Stimulated activated CD8-positive, alpha-beta memory T cell treated with anti-CD3 and anti-CD28 coated beads, Interleukin-4, amount 100 ng/mL, for 24 hours (primary cell): ENCODE measurements at places on chromosomes 1 and 21.

DNA sequence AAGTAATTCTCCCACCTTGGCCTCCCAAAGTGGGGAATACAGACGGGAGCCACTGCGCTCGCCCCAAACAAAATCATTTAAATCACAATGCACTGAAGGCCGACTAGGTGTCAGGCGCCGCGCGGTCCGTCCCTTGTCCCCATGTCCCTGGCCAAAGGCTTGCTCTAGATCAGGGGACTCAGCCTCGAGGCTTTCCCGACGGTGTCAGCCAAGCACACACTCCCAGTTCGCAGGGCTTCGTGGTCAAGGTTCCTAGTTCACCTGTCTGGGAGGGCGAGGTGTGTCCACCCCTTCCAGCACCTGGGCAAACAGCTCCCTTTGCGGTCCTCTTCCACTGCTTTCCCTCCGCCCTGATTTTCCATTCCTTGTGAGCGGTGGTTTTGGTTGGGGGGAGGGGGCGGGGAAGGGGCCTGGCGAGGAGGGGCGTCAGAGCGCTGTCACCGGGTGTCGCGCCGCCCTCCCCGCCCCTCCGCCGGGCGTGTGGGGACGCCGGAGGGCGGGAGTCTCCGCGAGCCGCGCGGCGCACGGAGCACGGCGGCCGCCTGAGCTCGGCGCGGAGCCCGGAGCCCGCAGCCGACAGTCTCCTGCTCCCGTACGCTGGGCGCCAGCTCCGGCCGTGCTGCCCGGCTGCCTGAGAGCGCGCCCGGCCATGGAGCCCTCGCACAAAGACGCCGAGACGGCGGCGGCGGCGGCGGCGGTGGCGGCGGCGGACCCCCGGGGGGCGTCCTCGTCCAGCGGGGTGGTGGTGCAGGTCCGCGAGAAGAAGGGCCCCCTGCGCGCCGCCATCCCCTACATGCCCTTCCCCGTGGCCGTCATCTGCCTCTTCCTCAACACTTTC lies at the start of gene STUM:
TSS of gene STUM (plus strand) at position 509 of the 838 bp plus-strand sequence. CDS start at position 650, 141 bp downstream.
- DNase-seq = no peak

GRCh38 chr1:226674892-226675714 lies 64.0 kb downstream of the ITPKB start:
- peak; percentile 55 for DNase-seq

- DNase-seq = no peak
Observed at GRCh38 chr1:30721812-30722537, 1.4 kb downstream of the MATN1 start.

- DNase-seq = no peak
Observed at GRCh38 chr21:38321568-38321967, 64.8 kb downstream of the KCNJ15 start.

- DNase-seq = no peak
Observed at GRCh38 chr1:43853161-43853921, 80.3 kb upstream of the ARTN start.

GRCh38 chr1:86140281-86140880 lies 16.2 kb downstream of the COL24A1 start:
- DNase-seq = no peak

DNA sequence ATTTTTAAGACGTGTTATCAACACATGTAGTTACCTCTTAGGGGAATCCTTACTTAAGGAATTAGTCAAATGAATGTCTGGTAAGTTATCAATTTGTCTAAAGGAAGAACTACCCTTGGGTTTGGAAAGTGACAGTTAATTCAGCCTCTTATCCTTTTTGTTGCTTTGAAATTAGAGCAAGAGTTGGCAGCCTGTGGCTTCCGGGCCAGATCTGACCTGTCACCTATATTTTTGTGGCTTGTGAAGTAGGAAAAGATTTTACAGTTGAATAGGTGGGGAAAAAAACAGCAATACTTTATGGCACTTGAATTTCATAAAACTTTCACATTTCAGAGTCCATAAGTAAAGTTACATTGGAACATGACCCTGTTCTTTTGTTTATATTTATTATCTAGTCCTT lies 5.5 kb downstream of the MRPS6 start:
- DNase-seq = no peak

- DNase-seq = no peak
Observed at GRCh38 chr1:189429610-189430009, 1048.1 kb downstream of the BRINP3 start.

DNA sequence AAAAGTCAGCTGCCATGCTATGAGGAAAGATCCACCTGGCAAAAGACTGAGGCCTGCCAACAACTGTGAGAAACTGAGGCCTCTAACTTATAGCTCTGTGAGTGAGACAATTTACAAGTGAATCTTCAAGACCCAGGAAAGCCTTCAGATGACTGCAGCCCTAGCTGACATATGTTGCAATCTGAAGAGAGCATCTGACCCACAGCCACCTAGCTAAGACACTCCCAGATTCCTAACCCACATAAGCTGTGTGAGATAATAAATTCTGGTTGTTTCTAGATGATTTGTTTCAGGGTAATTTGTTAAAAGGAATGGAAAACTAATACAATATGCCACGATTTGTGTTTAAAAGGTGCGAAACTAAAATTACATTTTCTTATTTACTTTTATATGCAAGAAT lies 55.1 kb downstream of the HFM1 start:
- DNase-seq = no peak

DNA sequence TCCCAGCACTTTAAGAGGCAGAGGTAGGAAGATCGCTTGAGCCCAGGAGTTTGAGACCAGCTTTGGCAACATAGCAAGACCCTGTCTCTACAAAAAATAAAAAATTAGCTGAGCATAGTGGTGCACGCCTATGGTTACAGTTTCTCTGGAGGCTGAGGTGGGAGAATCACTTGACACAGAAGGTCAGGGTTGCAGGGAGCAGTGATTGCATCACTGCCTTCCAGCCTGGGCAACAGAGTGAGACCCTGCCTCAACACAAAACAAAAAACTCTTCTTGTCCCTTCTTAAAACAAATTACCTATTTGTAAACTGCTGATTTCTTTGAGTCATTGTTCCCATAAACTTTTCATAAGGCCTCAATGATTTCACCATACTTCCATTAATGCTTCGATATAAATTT lies 18.7 kb downstream of the PRKAA2 start:
- no peak for DNase-seq

DNA sequence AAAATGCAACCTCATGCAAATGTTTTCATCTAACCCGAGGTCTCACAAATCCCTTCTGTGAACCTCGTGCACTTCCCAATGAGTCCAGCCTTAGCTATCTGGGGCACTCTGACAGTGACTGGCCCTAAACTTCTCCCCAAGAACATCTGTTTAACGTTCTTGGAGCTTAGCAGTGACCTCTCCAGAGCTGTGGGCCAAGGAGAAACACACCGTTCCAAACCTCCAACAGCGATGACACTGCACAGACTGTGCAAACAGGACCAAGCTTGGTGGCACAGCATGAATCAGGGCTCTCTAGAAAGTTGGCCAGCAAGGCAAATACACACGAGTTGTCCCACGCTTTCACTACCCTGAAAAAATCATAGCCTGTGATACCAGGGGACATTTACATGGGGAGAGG lies 15.8 kb downstream of the BEND5 start:
- no peak for DNase-seq

DNA sequence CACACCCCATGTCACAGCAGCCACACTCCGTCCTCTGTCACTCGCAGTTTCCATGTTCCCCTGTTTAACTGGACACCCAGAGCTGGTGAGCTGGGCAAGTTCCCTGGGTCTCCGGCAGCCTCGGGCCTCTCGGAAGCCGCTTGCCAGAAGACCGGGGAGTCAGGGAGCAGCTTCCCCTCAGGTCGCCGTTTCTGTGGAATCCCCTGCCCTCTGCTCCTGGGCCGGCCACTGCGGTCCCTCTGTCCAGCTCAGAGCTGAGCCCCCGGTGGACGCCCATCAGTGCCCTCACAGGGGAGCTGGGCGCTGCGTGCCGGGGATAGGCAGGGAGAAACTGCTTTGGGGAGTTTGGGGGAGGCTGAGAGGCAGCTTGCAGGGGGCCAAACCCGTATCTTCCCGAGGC lies 37.7 kb downstream of the KCNAB2 start:
- DNase-seq = no peak

DNA sequence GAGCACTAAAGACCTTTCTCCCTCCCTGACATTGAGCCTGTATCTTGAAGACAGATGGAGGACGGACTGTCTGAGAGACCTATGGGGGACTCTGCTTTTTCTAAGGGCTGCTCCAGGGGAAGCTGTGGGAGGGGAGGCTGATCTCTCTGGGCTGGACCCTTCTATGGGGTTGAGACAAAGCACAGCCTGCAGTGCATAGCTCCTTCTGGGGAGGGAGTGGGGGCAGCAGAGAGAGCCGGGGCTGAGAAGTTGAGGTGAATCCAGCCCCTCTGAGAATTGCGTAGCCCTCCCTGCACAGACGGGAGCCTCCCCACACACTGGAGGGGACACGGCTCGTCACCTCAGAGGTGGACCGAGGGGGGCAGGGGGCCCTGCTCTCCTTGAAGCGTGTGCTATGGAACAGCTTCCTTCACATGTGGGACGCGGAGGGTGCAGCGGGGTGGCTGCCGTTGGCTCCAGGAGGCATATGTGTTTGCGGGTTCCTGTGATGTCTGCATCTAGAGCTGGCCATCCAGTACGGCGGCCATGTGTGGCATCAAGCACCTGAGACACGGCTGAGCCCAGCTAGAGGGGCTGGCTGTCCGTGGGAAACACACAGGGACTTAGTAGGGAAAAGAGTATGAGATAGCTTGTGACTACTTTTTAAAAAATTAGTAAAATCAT lies 299.1 kb downstream of the CAMTA1 start:
- DNase-seq = no peak

DNA sequence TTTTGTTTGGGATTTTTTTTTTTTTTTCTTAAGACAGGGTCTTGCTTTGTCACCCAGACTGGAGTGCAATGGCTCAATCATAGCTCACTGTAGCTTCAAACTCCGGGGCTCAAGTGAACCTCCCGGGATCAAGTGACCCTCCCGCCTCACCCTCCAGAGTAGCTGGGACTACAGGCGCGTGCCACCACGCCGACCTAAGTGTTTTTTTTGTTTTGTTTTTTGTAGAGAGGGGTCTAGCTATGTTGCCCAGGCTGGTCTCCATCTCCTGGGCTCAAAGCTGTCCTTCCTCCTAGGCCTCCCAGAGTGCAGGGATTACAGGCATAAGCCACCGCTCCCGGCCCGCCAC lies 776 bp downstream of the HLCS start:
- DNase-seq = no peak

DNA sequence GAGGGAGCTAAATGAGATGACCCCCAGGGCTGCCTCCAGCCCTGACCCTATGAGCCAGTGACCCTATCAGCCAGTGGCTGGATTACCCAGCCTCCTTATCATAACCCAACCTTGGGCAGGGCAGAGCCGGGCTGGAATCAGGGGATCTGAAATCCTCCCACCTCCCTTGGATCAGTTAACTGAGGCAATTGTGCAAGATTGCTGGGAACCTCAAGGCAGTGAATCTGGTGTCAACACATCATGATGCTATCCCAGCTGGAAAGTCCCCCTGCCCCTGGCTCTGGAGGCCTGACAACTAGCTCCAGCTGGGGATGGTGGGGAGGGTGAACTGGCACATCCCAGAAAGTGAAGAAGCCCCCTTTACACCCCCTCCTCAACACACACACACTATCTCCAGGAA lies 6.4 kb upstream of the TSPAN1 start:
- no peak for DNase-seq

- DNase-seq = no peak
Observed at GRCh38 chr1:39490596-39491145, 765 bp upstream of the BMP8A start.

- DNase-seq = no peak
Observed at GRCh38 chr1:198771563-198772153, 132.8 kb downstream of the PTPRC start.

GRCh38 chr1:151920149-151920548 lies 10.8 kb upstream of the THEM4 start:
- DNase-seq = no peak

DNA sequence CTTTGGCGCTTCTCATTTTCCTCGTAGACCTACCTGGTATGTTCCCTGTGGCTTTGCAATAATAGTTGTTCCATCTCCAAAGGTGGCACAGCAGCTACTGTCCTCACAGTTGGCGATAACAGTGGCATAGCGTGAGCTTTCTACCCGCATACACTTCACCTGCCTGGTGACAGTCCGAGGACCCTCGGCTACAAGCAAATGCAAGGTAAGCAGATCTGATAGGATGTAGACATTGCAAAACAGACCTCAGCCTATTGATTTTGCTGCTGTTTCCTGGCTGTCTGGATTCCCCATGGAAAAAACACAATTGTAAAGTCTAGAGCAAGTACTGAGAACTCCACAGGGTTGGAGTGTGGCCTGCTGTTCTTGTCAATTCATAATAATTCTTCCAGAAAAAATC lies 78.5 kb downstream of the WDR3 start:
- DNase-seq = no peak

DNA sequence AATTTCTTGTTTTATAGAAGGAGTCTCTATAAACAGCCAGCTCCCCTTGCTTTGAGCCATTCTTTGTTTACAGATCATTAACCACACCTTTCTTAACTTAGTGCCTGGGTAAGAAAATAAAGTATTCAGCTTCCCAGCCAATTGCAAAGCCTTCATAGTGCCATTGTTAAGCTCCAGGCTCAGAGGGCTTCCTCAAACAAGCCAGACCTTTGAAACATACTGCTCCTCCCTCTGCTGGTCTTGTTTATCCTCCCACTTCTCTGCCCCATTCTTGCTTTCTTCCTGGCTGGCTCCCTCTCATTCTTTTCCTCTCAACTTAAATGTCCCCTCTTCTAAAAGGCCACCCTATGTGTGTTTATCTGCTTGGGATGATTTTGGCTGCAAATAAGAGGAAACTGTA lies 319.4 kb upstream of the ST6GALNAC5 start:
- no peak for DNase-seq

DNA sequence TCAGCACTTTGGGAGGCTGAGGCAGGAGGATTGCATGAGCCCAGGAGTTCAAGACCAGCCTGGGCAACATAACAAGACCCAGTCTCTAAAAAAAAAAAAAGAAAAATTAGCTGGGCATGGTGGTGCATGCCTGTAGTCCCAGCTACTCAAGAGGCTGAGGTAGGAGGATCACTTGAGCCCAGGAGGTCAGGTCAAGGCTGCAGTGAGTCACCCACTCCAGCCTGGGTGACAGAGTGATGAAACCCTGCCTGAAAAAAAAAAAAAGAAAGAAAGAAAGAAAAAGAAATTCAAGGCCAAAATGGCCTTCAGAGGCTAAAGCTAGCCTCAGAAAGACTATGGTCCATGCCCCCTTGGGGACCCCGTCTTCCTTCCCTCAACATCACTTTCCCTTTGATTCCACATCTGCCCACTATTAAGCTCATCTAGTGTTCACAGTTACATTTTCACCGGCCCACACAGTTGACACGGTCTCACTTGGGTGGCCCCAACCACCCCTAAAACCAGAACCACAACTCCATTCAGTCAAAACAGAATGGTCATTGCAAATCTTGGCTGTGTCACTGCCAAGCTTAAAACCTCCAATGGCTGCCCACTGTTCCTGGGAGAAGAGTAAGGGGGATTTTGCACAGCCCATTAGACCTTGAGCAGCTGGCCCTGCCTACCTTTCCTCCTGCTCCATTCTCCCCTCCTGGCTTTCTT lies 2.1 kb upstream of the CAPN8 start:
- DNase-seq = no peak

DNA sequence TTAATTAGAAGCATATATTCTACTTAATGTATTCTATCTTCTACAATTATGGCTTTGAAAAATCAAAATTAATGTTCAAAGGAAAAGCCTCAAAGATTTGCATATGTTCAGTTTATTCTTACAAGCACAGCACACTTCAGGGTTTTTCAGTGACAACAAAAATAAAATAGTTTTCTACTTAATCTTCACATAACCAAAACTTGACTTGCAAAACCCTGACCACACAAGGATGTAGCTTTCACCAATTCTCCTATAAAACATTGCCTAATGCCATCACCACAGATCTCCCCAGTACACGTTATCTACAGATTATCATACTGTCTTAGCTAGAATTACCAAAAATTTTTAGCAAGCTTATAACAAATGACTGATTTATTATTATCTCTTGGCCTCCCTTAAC lies 23.3 kb downstream of the LPAR3 start:
- no peak for DNase-seq
